ENCODE measurements at places on chromosomes 2 and 18.

DNA sequence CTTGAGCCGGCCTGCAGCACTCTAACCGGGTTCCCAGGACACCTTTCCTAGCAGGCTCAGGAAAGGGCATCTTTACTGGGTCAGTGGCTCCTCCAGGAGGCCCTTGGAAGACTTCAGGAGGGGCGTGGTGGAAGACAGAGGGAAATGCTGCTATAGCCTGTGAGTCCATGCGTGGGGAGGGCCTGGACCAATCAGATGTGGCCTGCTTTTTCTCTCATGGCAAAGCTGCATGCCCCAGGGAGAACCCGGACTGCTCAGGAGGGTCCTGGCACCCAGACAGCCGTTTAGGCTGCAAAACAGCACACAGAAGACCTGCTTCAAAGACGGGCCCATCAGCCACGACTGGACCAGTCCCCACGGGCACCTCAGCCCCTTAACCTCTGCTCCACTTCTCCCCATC is 84.4 kb downstream of the EIPR1 start:
- no peak for DNase-seq

- DNase-seq, result no peak
Measured at GRCh38 chr18:13240060-13240725, 21.6 kb downstream of the LDLRAD4 start.

GRCh38 chr2:214019229-214019972 is 391.5 kb upstream of the VWC2L start:
- no peak for DNase-seq

DNA sequence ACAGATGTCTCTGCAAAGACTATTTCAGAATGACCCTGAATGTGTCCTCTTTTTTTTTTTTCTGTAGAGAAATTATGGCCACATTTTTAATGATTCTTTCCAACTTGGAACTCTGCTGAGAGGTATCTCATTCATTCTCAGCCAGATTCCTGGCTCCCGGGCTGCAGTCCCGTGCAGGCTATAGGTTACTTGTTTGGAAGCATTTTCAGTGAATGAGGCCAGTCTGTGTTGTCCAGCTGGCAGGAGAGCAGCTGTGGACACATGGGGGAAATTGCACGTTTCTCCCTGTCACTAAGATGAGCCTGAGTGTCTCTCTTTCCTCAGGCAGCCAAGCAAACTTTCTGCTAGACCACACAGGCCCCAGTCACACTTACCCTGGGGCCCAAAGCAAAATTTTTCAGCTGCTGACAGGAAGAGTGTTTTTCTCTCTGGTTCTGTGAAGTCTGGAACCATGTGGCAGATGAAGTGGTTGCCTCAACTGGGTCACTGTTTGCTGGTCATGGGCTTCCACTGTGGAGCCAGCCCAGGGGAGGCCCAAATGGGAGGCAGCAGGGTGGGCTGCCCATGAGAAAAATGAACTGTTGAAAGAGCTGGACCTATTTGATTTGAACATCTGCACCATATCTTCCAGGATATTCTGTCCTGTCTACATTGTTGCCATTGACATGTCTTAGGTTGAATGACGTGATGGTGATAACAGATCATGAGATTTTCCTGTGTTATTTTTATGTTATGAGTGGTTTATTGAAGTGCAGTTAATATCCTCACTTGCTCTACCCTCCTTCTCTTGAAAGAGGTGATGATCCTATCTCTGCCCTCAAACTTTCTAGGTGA is 431.2 kb downstream of the LPIN1 start:
- DNase-seq, result no peak

- DNase-seq, result no peak
Measured at GRCh38 chr18:48551100-48551499, 12.3 kb downstream of the CTIF start.

GRCh38 chr2:12979066-12979465 is 262.3 kb downstream of the TRIB2 start:
- no peak for DNase-seq

GRCh38 chr2:85724731-85725181 is 29.0 kb upstream of the ATOH8 start:
- DNase-seq, result no peak

DNA sequence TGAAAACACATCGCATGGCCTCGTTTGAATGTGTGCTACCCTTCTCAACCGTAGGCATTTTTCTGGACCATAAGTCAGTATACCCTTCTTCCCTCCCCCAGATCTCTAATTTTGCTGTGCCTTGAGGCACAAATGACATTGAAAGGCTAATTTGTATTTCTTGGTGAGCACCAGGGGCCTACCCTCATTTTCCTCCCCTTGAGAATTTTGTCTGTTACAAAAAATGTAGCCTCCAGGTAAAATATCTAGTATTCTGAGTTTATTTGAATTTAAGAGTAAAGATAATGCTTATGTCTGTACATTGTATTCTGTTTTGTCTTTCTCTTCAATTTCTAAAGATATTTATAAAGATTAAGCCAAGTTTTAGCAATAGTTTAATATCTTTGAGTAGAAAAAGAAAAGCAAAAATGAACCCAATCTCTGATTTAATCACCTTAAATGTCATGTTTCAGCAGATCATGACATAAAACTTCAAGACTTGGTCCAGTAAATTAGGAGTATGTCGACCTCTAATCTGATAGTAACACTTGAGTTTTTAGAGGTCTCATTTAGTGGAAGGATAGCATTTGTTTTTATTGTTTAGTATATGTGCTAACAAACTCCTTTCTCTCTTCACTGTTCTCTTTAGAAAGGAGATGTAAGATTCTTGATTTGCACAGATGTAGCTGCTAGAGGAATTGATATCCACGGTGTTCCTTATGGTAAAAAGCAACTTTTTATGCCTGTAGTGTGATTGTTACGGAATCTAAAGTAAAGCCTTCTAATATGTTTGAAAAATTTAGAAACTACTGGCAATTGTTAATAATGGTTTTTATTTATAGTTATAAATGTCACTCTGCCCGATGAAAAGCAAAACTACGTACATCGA is 36.4 kb downstream of the DDX1 start:
- no peak for DNase-seq

DNA sequence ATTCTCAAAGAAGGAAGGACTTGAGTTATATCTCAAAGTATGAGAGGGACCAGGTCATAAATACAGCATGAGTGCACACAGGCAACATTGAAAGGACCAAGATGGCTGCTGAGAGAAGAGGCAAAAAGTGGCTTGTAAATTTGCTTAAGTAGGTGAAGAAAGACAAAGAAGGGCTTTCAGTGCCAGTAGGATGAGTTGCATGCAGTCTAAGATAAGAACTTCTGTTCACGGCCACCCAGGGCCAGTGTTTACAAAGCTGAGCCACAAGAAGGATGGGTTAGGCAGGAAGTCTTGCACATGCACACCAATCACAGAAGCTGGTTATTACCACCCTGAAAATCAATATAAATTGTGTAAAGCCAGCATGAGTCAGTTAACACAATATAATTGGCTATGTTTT is 3.1 kb upstream of the ABCB11 start:
- DNase-seq, result no peak

GRCh38 chr2:176652300-176653182 is 383.3 kb downstream of the MTX2 start:
- no peak for DNase-seq

GRCh38 chr2:60707750-60708371 is 48.2 kb upstream of the PAPOLG start:
- DNase-seq, result no peak

DNA sequence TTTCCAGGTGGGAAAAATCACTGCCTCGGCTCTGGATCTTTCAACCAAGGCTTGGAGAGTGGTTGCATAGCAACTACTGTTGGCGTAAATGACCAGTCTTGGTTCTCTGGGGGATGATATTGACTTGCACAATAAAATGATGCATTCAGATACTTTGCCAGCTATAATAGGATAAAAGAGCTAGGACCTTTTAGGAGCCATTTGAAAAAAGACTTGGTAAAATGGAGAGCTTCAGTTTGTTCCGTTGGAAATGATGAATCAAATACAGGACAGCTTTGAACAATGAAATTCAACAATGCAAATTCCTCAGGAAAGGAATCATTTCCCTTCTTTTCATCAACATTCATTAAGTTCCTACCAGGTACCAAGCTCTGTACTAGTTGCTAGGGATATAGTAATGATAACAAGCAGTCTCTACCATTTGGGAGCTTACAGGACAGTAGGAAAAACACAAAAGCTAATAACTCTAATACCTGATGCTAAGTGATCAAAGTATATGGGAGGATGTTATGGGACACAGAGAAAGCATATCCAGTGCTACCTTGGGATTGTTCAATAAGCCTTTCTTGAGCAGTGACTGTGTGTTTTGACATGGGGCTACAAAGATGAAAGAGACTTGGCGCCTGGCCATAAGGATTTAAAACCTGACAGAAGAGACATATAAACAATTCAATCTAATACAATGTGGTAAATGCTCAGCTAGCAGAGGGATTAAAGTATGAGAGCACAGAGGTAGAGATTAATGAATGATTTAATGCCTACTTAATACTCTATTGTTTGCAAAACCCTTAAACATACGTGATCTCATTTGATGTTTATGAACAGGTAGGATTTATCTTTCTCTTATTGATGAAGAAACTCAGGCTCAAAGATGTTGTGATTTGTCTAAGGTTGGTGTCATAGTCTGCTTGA is 110.7 kb downstream of the QPCT start:
- no peak for DNase-seq

DNA sequence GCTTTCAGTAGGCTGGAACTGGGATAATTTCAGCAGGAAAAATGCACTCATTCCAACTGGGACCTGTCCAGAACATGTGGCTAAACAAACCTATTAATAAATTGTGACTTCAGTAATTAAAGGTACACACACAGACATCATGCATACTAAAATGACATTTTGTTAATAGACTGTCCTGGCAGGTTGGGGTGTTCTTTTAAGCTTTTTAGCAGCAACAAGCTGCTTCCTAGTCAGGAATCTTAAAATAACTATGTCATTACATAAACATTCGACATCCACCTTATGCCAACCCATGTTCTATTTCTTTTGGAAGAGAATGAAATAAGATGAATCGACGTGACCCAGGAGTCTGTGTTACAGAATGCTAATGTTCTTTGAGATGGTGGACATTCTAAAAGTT is 435.7 kb downstream of the TXNL1 start:
- no peak for DNase-seq
